Suprapubic skin (tissue), 4 donors: ENCODE measurements at places on chromosomes 5 and 9. TPM values are rescaled to one million over a fixed set of nuclear protein-coding genes. Genes with fewer than 3 reads are reported as not detected.

DNA sequence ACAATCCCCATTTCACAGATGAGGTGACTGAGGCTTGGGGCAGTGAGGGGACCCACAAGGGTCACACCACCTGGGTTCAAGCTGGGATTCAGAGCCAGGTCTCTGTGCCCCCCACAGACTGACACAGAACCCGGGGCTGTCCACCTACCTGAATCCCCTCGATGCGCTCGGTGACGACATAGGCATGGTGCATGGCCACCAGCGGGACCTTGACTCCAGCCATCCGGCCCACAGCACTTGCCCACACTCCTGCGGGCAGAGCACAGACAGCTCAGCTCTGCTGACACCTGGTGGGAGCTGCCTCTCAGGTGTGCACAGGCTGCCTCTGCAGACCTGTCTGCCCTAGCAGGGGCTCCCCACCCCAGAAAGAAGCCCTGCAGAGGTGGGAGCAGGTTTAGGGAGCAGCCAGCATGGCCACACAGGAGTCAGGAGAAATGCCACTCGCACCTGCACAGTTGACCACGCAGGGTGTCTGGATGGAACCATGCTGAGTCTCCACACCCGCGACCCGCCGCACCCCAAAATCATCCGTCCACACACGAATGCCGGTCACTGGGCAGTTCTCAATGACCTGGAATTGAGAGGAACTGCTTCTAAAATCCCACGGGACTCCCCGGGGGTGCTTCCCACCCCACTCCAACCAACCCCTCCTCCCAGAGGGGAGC, 8.4 kb downstream of the SARDH start:
- DNase-seq, result no peak

DNA sequence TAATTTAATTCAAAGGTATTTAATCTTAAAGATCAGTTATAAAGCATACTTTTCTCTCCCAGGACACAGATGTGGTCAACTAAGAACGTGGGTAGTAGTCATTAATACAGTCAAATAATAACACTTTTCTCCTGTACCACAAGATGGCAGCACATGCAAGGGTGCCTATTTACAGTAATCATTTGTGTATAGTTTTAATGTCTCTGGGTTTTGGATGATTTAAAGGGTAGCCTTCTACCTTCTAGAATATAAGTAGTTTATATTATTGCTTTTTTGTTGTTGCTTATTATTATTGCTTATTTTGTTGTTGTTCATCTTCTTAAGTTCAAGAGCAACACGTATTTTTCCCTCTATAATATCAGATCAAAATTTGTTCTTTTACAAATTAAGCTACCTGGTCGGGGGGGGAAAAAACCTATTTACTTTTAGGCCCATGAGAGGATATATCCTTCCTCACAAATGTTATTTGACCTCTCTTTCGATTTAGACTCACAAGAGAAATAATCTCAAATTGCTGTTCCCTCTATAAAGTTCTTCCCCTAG, 59.6 kb upstream of the SLC27A6 start:
- DNase-seq, result no peak

- DNase-seq, result no peak
Observed at GRCh38 chr9:38195737-38196161, 126.7 kb upstream of the SHB start.

DNA sequence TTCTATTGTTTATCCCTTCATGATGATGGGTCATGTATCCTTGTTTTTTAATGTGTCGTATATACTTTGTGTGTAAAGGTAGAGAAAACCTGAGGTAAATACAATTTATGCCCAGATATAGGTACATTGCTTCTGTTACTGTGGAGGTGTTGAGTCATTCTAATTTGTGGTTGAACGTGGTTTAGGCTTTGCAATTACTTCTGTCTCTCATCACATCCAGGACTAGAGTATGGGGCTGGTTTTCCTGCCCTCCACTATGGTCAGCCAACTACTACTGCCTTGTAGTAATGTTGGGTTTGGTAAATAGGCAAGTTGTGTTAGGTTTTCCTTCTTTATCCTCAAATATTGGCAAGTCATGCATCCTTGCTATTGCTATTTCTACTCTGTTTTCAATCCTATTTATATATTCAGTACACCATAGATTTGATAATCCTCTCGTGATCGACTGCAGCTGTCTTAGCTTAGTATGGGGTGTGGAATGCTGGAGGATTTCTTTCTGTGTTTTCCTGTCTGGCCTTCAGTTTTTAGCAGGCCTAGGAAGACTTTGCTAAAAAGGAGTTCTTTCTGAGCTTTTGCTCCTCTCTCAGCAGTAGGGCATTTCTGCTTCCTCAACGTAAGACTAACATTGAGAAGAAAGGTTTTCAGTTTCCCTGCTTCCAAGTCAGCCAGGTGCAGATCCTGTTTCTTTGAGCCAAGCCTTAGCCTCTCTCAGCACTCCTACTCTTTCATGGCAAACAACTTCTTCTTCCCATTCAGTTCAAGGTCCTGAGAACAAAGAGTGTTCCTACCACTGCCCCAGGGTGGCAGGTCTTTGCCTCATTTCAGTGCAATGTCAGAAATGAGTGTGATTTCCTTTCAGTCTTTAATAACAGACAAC, 844.4 kb upstream of the CDH18 start:
- DNase-seq, result no peak

- DNase-seq, result no peak
Observed at GRCh38 chr9:129989740-129990139, 53.2 kb downstream of the FNBP1 start.

Gene RGMB
- total RNA-seq, result 73.2 TPM
